IPS-NIHi11 (cell line): ENCODE measurements at places on chromosomes 12 and 14.

DNA sequence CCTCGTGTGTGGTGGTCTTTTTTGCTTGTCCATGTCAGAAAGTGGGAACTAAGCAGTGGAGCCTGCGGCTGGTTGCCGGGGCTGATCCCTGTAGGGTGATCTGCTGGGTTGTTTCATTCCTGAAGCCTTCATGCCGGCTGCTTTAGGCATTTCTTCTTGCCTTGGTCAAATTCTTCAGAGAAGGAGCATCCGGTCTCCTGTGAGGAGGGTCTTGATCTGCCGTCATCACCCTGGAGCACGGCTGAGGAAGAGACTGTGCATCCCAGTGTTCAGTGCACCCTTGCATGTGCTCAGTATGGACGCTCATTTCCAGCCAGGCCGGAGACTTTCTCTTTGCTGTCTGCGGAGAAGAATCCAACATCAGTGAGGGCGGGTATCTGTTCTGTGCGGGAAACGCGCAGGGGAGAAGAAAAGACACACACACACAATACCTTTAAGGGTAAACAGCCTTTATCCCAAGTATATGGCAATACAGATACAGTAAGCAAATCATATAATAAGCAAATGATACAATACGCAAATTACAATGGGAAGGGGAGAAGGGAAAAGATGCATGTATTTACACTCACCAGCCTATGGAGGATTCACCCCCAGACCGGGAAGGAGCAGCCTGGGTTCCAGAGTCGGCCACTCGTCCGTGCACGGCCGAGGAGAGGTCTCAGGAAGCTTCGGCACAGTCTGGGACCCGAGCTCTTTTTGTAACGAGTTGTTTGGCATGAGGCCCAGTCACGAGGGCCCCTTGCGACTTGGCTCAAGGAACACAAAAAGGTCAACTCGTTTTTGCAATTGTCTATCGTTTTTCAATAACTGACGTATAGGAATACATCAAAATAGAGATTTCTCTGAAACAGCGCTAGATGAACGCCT is 1366.8 kb upstream of the TMEM132C start:
- no peak for DNase-seq

- no peak for DNase-seq
Observed at GRCh38 chr14:75514673-75515628, 7.3 kb upstream of the BATF start.

- DNase-seq: no peak
Observed at GRCh38 chr12:107646436-107646835, 39.2 kb upstream of the PWP1 start.

GRCh38 chr12:47164724-47165439 is 85.1 kb upstream of the AMIGO2 start:
- DNase-seq: no peak

DNA sequence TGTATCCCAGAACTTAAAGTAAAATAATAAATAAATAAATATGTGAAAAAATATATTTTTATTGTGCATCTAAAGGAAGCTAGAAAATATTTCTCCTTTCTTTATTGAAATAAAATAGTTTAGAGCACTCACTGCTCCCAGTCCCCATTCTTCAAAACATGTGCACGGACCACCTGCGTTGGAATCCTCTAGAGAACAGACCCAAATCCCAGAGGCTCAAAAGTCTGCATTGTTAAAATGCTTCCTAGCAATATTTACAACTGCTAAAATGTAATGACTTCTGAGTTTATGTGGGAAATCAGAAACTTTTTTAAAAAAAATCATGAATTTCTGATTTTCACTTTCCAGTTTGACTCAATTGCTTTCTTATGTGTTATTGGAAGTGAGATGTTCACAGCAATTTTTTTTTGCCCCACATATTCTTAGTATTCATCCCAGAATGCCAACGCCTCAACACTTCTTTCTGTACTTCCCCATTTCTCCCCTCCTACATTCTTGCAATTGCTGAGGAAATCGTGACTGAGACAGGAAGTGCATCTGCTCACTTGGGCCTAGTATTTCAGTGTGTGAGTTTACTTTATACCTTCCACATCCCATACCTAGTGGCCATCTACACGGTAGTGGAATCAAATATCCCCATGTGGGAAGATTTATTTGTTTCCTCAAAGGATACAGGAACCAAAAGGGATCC is 116.0 kb upstream of the FLRT2 start:
- DNase-seq: no peak

- DNase-seq: no peak
Observed at GRCh38 chr12:15726027-15726877, 62.9 kb downstream of the EPS8 start.

GRCh38 chr12:8057306-8057705 is 8.9 kb downstream of the C3AR1 start:
- DNase-seq: no peak

- no peak for DNase-seq
Observed at GRCh38 chr12:14974633-14975032, 1.8 kb downstream of the PDE6H start.

DNA sequence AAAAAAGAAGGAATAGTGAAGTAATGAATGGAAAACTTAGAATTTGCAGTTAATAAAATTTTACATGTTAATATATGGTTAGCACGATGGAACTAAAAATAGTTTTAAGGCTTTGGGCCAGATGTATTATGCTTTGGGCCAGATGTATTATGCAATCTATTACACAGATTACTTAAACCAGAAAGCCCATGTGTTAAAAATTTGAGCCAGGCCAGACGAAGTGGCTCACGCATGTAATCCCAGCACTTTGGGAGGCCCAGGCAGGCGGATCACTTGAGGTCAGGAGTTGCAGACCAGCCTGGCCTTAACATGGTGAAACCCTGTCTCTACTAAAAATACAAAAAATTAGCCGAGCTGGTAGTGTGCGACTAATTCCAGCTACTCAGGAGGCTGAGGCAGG is 17.2 kb downstream of the IFT81 start:
- DNase-seq: no peak

DNA sequence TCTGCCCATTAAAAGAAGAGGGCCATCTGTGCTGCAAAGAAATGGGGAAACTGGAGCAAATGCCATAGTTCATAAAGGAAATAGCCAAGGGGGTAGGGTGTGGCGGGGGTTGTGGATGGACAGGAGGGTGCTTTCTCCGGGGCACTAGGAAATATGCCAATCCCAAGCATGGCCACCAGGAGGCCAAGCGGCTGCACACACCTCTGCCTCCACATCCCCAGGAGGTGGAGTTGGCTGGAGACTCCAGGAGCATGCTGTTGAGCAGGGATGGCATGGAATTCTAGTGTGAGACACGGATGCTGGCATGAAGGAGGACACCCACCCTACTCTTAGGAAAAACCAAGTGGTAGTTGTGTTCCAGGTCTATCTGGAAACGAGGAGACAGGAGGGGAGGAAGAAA is 25.2 kb downstream of the NID2 start:
- peak; percentile 78 for DNase-seq

DNA sequence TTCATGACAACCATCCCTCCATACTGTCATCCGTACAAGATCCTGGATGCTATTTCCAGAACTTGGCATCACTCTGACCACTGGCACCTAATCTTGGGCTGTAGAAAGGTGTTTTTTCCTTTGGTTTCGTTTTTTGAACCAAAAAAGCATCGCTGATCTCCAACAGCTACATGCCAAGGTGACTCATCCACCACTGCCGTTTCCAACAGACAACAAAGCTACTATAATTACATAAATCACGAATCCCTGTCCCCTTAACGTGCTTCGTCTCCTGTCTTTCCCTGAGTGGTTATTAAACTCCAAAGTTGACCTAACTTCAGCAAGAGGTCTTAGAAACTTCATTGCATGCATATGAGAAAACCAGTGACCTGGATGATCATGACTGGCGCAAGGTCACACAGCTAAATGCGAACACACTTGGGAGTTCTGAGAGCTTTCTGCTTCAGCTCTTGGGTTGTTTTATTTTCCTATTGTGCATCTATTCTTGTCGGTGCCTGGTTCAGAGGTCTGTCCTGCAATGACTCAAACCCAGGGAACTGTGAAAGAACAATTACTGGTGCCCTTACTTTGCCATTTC is 99.9 kb downstream of the PPM1H start:
- DNase-seq: no peak

GRCh38 chr12:53564278-53564677 is 57.0 kb upstream of the NPFF start:
- no peak for DNase-seq

GRCh38 chr14:34843011-34843554 is 32.1 kb downstream of the BAZ1A start:
- DNase-seq: no peak

DNA sequence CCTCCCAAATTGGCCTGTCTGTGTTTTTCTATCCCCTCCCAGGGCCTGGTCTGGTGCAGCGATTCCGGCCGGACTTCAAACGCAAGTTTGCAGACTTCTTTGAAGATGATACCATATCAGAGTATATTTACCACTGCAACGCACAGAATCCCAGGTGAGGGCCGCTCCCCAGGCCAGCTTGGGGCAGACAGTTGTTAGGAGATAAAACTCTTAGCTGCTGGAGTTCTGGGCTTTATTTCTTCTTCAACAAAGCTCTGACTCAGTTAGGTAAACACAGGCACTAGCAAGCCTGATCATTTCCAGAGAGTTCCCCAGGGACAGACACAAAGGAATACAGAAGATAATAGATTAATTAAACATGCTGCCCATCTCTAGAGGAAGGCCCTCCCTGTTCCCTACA is 8.3 kb downstream of the ABHD4 start:
- DNase-seq: no peak

GRCh38 chr12:94284859-94285258 is 136.5 kb downstream of the PLXNC1 start:
- no peak for DNase-seq

DNA sequence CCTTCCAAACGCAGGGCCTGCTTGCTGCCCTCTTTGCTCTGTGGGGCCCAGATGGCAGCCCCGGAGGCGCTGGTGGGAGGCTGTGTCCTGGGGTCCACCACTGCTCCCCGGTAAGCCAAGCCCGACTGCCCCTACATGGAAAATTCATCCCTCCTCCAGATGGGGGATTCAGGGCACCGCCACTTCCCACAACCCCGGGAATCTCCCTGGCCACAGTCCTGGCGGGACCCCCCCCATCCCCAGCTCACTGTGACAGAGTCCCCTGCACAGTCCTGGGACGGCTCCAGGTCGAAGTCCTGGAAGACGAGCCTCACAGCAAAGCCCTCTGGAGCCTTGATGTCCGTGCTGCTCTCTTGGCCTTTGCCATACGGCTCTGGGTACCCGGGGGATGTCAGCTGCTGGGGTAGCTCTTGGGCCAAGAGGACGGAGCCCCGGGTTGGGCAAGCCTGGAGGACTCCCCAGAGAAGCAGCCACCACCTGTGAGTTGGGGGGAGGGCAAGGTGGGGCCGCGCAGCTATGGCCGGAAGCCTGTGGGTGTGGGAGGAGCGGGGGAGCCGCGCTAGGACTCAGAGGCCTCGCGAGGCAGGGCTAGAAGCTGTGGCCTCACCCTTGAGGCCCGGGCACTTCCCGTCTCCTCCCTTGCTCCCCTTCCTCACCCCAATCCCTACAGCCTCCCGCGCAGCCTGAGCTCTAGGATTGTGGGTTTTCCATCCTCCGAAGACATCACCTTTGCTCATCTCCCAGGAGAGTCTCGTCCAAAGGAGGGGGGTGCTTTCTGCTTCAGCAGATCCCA is 815 bp downstream of the C1RL start:
- peak; percentile 73 for DNase-seq

DNA sequence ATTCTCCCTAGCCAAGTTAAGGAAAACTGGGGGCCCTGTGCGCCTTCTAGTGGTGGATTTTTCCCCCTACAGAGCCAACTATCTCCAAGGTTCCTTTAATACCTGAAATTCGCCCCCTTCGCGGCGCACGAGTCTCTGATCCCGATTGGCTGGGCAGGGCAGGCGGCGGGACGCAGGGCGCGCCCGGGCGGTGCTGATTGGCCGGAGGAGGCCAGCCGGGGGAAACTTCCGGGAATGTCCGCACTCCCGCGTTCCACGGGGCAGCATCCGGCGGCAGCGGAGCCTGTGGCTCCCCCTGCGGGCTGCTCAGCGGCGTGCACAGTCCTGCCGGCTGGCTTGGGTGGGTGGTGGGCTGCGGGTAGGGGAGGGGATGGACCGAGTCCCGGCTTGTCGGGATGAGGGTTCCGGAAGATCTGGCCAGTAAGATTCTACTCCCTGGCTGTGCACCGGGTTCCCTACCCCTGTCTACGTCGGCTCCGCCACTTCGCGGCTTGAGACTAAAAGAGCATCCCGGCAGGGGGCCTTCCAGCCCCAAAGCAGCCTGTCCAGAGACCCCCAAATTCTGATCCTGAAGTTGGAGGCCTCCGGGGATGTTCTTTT is at the start of gene NABP2:
TSS of gene NABP2 (plus strand) at position 241 of the 600 bp plus-strand sequence. CDS start 515 bp downstream, outside the sequence.
- peak; percentile 100 for DNase-seq

DNA sequence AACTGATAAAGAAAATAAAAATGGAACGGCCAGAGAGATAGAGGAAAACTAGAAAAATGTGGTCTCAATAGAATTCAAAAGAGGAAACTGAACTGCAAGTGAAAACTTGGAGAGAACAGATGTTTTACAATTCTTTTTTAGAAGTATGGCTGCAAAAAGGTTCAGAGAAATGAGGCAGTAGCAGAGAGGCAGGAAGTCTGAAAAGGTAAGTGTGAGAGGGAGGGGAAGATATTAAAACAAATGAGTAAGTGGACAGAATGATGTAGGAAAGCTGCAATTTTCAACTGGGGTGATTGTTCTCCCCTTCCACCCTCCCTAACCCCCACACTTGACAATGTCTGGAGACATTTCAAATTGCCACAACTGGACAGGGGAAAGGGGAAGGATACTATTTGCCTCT is 12.9 kb downstream of the BTBD7 start:
- no peak for DNase-seq

- no peak for DNase-seq
Observed at GRCh38 chr12:68119250-68119649, 40.3 kb downstream of the IFNG start.

GRCh38 chr12:106960443-106960842 is 4.7 kb downstream of the TMEM263 start:
- no peak for DNase-seq

DNA sequence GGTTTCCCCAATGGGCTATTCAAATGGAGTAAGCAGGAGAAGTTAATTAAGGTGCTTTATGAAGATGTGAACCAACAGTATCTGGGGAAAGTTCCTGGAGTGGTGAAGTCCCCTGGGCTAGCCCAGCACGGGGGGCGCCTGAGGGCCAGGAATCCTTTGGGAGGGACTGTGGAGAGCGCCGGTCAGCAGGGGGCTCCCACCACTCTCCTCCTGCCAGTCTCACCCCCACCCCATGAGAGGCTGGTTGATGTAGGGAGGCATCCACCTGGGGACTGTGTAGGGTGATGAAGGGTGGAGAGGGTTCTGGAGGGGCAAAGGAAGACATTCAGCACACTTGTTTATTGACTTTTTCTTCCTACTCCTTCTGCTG is 4.4 kb downstream of the CEBPE start:
- no peak for DNase-seq

DNA sequence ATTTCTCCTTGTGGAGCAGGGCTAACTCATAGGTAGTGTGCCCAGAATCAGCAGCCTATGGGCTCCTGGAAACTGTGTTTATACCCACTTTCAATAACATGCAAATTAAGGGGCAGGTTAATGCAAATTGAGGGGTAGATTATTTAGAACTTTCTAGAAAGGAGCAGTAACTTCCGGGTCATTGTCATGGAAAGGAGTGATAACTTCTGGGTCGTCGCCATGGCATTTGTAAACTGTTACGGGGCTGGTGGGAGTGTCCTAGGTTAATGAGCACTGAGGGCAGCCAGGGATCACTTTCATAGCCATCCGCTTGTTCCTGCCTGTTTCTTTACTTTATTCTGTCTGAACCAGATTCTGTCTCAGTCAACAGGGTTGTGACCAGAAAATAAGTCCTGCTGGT is 143.3 kb upstream of the RFLNA start:
- DNase-seq: no peak

GRCh38 chr12:46234000-46234399 is 34.8 kb downstream of the SLC38A1 start:
- no peak for DNase-seq

GRCh38 chr14:40417777-40418401 is 985.7 kb upstream of the FBXO33 start:
- peak; percentile 79 for DNase-seq

- no peak for DNase-seq
Observed at GRCh38 chr14:72598306-72598705, 295.6 kb downstream of the DPF3 start.
